SK-N-MC (cell line): ENCODE measurements at places on chromosomes 4 and X.

GRCh38 chr4:92520563-92520962, 216.8 kb downstream of the GRID2 start:
- DNase-seq = no peak

DNA sequence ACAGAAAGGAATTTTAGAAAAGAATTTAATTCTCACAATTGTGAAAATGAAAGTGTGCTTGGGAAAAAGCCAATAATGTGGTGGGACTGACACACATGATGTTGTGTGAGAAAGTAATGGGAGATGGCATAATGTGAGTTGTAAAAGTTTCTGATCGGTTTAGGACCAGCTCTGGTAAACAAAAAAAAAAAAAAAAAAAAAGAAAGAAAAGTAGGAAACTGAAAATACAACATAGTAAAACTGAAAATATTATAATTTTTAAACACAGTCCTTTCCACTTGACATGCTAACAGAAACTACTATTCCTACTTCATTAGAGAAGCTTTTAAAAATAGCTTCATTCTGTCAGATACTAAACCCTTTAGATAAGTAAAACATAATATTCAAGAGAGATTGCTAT, 28.2 kb downstream of the RAP1GDS1 start:
- DNase-seq = no peak

DNA sequence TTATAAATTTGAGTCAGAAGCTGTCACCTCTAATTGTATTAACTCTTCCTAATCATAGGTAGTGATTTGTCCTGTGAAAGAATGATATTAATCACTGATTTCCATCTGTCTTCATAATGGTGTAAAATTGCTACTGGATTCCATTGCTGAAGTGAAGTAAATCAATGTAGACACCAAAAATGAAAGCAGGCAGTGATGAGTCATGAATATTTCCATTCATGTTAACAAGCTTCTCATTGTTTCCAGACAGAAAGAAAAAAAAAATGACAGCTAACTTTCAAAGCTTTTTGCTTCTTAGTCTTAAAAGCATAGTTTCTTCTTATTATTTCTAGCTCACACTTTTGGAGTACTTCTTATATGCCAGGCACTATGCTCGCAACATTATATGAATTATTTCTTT, 21.5 kb downstream of the FAM114A1 start:
- no peak for DNase-seq

DNA sequence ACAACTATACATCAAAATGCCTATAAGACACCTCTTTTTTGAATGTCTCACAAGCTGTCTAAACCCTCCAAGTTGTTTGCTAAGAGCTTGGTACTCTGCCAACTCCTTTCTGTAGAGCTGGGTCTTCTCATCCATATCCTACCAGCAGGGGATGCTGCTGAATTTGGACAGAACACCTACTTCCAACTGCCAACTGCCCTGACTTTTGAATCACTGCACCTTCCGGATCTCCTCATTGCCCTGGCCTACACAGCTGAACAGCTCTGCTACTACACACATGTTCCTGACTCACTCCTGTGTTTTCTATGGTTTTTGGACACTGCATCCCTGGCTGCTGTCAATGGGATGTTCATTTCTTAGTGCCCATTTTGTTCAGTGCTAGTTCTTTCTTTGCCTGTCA, 18.7 kb downstream of the FAM184B start:
- DNase-seq = no peak

DNA sequence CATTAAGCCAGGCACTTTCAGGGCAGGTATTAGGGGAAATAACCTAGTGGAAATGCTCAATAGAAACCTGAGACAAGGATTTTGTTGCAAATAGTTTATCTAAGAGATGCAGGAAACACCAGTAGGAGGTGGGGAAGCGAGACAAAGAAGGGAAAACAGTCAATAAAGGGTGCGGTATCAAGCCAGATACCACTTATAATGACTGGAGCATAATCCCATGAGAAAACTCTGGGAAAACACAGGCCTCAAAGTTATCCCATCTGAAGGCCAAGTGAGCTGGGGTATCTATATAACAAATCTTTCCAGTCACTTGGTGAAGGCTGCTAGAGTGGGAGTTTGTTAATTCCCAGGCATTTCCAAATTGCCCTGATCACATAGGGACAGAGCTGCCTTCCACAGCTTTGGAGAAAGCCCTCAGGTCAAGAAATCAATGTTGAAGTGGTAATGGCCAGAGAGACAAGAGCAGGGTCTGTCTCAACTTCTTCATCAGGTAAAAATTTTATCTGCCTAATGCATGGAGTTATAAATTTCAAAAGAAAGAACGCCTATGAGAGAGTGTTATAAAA, 9.8 kb upstream of the HMGB2 start:
- DNase-seq = no peak

DNA sequence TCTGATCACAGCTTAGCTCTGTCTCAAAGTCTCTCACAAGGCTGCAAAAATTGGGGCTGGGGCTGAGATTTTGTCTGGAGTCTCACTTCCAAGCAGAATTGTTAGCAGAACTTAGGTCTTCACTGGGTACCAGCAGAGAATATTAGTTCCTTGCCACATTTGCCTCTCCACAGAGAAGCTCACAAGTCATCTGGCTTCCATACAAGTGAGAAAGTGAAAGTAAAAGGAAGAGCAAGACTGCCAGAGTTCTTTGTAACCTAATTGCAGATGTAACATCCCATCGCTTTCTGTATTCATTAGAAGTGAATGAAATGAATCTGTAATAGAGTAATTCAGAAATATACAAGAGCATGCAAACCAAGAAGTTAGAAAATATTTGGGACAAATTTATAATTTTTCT, 624.1 kb upstream of the GNPDA2 start:
- DNase-seq = no peak
